CD14-positive monocyte (primary cell): ENCODE measurements at places on chromosomes 12 and 14.

- no peak for DNase-seq
Observed at GRCh38 chr14:79225815-79226214, 985.5 kb downstream of the DIO2 start.

- DNase-seq: no peak
Observed at GRCh38 chr14:103109535-103110441, 13.5 kb upstream of the TNFAIP2 start.

DNA sequence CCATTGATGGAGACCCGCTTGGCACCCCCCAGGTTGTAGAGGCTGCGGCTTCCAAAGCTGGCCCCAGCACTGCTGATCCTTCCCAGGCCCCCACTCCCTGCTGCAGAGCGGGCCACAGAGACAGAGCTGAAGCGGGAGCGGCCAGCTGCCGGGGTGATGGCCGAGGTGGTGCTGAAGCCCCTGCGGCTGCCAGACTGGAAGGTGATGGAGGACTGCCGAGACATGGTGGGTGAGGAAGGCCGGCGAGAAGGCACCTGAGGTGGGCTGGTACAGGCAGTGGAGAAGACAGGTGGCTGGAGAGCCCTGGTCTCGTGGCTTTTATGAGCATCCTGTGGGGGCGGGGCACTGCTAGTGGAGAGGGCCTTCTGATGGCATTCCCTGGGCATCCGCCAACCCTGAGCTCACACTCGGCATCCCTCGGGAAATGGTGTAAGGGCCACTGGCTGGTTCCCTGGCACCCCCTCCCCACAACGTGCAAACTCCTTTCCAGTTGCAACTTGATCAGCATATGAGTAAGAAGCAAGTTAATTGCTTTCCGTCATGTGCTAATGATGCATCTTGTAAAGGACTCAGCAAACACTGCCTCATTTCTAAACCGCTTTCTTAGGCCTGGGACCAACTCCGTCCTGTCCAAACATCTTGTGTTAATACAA is at the start of gene KRT75:
KRT75 (minus strand) TSS at position 291 of the 653 bp plus-strand sequence; CDS start at position 224, 67 bp downstream.
- DNase-seq: no peak

DNA sequence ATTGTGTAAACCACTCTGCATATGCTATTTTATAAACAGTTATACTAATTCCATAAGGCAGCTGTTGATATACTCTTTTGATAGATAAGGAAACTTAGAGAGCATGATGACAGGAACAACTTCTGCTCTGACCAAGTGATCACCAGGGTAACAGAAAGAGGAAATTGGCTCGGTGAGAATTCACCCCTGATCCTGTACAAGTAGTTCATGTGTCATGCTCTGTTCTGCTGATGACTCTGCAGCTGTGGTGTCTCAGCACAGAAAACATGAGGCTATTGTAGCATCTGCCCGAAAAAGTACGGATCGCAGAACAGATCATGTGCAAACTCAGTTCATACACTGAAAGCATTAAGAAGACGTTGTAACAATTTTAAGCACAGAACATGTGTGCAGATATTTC is 345.0 kb downstream of the LRIG3 start:
- DNase-seq: no peak

DNA sequence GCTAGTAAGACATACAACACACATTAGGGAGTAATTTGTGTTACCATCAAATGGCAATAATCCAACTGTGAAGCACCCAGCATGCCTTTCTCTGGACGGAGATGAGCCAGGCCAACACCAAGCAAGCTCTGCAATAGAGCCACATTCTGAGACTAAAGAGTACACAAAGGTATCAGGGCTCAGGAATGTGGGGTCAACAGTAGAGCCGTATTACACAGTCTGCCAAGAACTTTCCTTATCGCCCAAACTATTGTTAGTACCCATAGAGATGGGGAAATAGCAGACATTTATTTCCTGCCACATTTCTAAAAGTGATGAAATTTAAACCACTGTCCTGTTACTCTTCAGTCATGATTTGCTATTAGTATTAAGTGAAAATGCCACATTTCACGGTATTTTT is 113.7 kb downstream of the BMP4 start:
- no peak for DNase-seq

GRCh38 chr14:106622200-106622745 is 1095.9 kb downstream of the TMEM121 start:
- DNase-seq: no peak

- DNase-seq: no peak
Observed at GRCh38 chr12:4301932-4302501, 19.0 kb upstream of the TIGAR start.

GRCh38 chr14:67833403-67833802 is 13.8 kb downstream of the RAD51B start:
- no peak for DNase-seq

DNA sequence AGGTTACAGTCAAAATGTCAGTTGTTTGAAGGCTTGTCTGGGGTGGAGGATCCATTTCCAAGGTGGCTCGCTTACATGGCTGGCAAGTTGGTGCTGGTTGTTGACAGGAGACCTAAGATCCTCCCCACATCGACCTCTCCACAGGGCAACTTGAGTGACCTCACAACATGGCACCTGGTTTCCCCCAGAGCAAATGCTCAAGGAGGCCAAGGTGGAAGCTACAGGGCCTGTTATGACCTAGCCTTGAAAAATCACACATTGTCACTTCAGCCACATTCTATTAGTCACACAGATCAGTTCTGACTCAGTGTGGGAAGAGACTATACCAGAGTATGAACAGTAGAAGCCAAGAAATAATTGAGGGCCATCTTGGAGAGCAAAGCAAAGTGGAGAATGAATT is 11.3 kb upstream of the GNG2 start:
- DNase-seq: peak; percentile 75

GRCh38 chr12:59587710-59588109 is 8.1 kb upstream of the SLC16A7 start:
- DNase-seq: no peak

DNA sequence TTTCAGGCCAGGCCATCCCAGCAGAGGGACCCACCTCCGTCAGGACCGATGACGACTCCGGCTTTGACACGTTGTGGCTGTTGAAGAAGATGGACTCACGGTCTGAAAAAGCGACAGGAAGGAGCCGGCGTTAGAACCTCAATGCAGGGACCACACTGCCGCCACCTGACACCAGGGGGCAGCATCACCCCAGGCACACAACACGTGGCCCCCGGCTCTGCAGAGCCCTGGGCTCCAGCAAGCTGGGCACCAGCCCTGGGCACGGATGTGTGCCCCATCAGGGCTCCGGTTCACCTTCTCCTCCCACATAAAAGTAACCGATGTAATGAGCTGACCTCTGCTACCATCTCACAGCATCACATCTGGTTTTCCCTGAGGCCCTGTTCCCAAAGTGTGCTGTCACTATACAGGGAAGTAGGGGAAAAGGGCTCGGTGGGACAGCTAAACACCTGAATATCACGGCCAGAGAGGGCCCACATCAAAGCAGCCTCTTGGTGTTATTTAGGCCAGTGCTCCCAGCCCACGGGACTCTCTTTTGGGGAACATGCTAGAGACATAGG is 29.0 kb downstream of the CHGA start:
- peak; percentile 60 for DNase-seq

GRCh38 chr14:48140804-48141203 is 465.4 kb upstream of the MDGA2 start:
- DNase-seq: no peak

DNA sequence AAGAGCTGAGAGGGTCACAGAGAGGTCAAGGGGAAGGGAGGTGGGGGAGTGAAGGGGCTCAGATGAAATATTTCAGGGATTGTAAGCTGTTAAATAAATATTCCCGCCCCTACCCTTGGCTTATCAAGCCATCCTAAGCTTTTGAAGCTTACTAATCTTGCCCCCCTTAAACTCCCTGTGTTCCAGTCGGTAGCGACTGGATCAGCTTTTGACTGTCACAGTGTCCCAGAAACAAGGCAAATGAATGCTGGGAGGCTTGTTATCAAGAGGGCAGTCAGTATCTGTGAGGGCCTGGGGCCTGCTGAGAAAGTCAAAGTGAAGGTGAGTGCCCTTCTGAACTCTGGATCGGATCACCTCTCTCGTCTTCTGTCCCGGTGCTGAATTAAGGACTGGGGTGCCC is 128.1 kb downstream of the DACT1 start:
- no peak for DNase-seq

DNA sequence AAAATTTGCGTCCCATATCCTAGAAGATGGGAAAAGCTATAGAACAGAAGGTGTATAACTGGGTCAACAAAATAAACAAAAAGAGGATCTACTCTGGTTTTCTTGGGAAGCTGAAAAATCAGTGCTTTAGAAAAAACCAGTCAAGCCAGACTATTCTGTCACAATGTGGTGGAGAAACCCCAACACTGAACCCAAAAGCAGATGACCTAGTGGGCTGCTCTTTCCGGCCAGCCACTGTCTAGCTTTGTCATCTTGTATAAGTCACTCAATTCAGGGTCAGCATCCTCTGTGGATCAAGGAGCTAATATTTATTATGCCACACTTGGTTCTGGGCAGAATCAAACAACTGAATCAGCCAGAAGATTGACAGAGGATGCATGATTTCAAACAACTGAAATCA is 26.6 kb upstream of the TMCC3 start:
- peak; percentile 93 for DNase-seq

GRCh38 chr12:120290609-120291305 is 946 bp downstream of the RNU4-2 start:
- peak; percentile 30 for DNase-seq

DNA sequence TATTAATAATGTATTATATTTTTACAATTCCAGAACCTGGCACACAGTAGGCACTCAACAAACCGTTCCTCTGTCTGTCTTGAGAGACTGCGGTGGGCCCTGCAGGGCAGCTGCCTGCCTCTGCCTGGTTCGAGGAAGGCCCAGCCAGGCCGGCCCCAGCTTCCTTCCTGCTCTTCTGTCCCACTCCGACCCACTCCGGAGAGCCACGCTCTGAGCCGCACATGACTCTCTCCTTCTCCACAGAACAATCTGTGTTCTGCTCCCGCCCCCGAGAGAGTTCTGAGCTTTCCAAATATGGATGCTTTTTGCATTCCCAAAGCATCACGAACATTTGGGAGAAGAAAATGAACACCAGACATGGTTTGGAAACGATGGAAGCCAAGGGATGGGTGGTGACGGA is 57.3 kb downstream of the TTC7B start:
- peak; percentile 19 for DNase-seq
